ENCODE measurements at places on chromosomes 2 and 18.

DNA sequence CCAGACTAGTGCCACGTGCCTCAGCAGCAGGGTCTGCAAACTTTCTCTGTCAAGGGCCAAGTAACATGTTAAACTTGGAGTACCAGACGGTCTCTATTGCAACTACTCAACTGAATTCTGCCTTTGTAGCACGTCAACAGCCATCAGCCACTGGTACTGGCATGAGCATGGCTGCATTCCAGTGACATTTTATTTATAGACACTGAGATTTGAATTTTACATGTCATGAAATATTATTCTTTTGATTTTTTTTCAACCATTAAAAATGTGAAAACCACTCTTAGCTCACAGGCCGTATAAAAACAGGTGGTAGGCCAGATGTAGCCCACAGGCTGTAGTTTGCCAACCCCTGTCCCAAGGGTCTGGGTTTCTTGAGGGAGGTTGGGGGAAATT lies 199.7 kb downstream of the TPGS2 start:
- no peak for DNase-seq

- DNase-seq, result no peak
Measured at GRCh38 chr2:98295721-98296414, 50.4 kb upstream of the CNGA3 start.

DNA sequence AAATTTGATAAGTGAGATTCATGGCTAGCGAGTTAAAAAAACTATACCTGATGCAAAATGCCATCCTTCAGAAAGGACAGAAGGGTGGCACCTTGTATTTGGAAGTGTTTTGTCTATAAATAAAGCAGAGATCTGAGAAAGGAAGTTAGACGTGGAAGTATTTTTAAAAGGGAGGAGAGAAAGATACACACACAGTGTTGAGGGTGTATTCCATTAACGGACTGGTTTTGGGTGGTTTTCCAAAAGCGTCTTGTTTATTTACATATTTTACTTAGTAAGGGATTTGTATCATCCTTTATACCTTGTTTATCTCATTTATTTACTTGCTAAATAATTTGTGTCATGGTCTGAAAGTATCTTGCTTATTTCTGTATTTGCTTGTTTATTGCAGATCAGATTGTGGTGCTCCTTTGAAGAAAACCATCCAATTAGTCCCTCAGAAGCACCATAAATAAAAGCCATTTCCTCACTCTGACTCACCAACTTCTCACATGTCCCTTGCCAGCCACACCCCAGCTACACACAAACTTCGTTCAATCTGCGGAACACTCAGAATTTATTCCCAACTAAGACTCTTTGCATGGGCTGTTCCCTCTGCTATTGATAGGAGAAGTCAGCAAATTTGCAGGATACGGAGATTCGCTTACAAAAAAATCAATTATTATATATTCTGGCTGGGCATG lies 90.8 kb downstream of the FAM124B start:
- DNase-seq, result no peak

GRCh38 chr2:70511971-70512729 lies 41.5 kb downstream of the TGFA start:
- no peak for DNase-seq

DNA sequence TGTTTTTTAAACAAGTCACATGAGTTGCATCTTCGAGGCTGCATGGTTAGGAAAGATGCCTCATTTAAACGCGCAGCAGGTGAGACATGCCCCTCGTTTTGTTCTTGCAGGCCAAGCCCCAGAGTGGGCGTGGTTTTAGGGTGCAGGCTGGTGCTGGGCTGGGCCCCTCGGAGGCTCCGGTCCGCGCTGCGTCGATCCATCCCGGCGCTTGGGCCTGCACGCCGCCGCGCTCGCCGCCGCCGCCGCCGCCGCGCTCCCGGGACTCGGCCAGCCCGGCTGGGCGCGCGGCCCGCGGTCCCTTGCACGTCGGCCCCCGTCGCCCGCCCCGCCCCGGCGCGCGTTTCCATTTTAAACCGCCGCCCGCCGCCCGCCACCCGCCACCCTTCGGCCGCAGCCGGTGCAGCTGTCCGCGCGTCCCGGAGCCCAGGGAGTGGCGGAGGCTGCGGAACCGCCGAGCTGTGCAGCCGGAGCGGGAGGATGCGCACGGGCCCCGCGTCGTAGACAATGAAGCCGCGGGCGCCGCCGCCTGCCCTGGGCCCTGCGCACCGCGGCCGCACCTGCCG lies 175.5 kb downstream of the AGAP1 start:
- DNase-seq, result no peak
